Right atrium auricular region (tissue), 2 donors: ENCODE measurements at places on chromosomes 5 and 9.

DNA sequence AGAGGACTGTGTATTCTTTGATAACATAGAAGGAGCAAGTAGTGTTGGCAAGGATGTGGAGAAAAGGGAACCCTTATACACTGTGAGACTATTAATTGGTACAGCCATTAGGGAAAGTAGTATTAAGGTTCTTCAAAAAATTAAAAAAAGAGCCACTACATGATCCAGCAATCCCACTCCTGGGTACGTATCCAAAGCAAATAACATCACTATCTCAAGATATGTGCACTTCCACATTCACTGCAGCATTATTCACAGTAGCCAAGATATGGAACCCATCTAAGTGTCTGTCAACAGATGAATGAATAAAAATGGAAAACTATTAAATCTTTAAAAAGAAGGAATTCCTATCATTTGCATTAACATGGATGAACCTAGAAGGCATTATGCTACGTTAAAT, 693.2 kb upstream of the RIOK2 start:
- no peak for DNase-seq

DNA sequence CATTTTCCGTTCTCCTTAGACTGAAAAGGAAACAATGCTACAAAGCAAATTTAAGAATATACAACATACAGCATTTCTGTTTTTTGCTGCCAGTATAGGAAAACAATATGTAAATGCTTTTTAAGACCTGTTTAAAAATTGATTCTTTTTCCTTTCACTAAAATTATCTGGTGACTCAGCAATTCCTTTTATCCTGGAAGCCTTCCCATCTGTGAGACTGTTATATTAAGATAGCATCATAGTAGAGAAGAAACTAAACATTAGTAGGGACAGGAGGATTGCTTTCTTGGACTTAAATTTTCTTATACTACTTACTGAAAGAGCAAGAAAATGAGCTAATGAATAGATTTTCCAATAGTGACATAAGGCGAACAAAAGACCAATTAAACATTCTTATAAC, 30.0 kb upstream of the GPR21 start:
- no peak for DNase-seq

- DNase-seq: no peak
These were observed 31.7 kb upstream of the MEIKIN start for GRCh38 chr5:131977212-131977604.

DNA sequence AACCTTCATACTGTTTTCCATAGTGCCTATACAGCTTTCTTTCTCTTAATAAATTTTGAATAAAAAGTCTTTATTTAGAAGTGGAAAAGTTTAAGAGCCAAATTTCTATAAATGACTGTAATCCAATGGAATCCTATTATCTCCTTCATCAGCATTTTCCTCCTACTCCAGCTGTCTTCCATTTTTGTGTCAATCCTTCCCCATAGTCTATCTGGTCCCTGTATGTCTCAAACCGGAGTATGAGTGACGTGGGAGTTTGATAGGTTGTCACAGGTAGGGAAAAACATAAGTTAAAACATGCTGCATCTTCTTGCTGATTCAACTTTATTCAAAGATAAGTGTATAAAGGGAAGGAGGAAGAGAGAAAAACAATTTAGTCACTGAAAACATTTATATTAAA, 70.4 kb downstream of the ADAMTS6 start:
- DNase-seq: no peak

DNA sequence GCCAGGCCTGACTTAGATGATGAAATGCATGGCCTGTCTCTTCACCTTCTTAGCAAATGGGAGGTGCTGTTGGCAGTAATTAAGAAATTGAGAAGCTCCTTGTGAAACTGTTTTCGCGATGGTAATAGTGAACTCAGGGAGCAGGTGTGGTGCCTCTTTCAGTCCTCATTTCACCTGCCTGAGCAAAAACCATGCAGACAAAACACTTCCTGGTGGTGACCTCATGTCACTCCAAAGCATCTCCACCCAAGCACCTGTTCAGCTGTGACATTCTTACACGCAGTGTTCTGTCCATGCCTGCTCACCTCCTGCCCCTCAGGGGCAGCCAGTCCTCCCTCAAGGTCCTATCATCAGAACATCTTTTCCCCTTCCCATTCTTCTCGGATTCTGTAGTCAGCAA, 146.5 kb downstream of the CD180 start:
- DNase-seq: no peak

DNA sequence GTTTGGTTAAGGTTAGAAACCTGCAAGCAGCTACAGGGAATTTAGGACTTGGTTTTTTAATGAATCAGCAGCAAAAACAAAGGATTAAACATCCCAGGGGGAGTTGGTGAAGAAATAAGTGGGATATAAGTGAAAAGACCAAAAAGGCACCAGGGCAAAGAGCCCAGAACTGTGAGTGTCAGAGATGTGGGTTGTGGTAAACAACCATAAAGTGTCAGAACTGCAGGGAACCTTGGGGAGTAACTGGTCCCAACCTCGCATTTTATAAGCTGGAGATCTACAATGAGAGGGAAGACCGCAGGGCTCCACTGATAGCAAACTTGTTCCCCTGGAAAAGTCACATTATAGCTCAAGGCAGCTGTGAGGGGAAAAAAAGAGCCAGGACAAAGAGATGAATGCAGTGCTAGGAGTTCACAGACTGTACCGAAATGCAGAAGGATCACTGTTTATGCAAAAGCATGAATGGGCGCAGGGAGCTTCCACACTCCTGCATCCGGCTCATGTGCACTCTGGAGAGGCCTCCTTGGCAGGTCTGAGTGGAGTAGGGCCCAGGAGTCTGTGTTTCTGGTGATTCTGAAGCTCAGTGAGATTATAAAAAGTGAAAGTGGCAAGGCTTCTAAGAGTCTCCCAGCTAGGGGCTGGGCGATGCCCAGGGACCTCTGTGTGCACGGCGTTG, 156.3 kb downstream of the GOLPH3 start:
- DNase-seq: no peak

- DNase-seq: no peak
These were observed 506.9 kb downstream of the ZNF608 start for GRCh38 chr5:124239572-124239971.

DNA sequence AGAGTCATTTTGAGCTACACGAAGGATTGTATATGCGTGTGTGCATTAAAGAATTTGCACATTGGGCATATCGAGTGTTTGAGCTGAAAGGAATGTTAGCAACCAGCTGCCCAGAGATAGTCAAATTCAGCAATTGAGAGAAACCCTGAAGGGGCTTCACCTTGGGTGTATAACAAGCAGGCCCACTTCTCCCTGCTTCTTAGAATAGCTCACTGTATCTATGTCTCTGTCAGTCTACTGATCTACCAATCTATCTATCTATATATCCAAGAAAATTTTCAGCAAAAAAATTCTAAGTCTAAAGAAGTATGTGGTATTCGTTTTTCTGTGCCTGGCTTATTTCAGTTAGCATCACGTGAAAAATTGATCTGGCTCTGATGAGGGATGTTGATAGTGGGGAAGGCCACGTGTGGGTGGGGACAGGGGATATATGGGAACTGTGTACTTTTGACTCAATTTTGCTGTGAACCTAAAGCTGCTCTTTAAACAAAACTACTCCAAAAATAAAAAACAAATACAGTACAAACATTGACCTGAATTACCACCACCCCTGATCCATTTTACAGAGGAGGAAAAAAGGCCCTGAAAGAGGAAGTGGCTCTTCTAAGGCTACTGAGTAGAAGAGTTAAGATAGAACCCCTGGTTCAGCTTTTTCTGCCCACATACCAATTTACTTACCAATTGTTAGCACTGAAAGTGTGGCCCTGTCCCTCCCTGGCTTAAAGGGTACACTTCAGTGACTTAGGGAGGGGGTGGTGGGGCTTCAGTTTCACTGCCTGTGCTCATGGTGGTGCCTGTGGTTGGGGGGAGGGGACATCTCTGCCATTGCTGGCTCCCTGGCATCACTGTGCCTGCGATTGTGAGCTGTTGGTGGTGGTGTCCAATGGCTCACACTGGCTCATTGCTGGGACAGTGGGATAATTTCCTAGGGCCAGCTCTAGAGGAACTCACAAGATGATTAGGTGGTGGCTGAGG, 141.8 kb downstream of the DOCK2 start:
- no peak for DNase-seq

DNA sequence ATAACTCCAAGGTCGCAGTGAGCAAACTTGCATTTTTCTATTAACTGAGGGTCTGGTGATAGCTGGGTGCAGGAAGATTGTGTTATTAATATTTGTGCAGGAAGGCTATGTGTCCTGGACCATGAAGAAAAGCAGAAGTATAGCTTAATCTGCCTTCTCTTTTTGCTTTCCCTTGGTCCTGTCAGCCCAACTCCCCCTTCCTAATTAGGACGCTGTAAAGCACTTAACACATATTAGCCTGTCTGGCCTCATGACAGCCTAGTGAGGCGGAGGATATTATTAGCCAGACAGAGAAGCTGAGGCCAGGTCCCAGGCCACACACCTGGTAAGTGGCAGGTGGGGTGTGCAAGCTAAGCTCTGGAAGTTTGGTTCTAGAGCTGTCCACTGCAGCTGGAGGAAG, 29.5 kb downstream of the SLC46A2 start:
- no peak for DNase-seq
